HT1080 (cell line): ENCODE measurements at places on chromosomes 5 and 9. TPM values are rescaled to one million over a fixed set of nuclear protein-coding genes. Genes with fewer than 3 reads are reported as not detected.

The ABLIM3 gene
- total RNA-seq, result 23.4 and 30.4 TPM in 2 replicates

The BARX1 gene
- not detected in 2 replicates for total RNA-seq

The OBP2B gene
- not detected in 2 replicates for total RNA-seq

The PCBD2 gene
- total RNA-seq, result 9.1 and 10.0 TPM in 2 replicates
